GM20000 (cell line): ENCODE measurements at places on chromosomes 4 and X.

- DNase-seq: no peak
Observed at GRCh38 chr4:20480165-20480947, 219.9 kb upstream of the PACRGL start.

- no peak for DNase-seq
Observed at GRCh38 chr4:145546175-145546915, 64.7 kb downstream of the SMAD1 start.

DNA sequence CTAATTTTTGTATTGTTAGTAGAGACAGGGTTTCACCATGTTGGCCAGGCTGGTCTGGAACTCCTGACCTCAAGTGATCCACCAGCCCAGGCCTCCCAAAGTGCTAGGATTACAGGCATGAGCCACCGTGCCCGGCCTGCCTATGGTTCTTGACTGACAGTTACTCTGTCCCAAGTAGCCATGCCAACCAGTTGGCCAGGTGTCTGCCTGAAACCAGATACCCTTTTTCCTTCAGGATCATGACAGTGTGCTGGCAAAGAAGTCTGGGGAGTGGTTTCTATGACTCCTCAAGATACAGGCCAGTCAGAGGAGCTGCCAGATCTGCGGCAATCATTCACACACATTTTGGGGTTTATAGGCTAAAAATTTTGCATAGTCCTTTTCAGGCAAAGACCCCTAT lies 1.7 kb upstream of the LAS1L start:
- DNase-seq: no peak

- DNase-seq: no peak
Observed at GRCh38 chrX:22220941-22221340, 51.8 kb upstream of the CBLL2 start.

- DNase-seq: no peak
Observed at GRCh38 chr4:145888393-145888792, 50.2 kb downstream of the ZNF827 start.

DNA sequence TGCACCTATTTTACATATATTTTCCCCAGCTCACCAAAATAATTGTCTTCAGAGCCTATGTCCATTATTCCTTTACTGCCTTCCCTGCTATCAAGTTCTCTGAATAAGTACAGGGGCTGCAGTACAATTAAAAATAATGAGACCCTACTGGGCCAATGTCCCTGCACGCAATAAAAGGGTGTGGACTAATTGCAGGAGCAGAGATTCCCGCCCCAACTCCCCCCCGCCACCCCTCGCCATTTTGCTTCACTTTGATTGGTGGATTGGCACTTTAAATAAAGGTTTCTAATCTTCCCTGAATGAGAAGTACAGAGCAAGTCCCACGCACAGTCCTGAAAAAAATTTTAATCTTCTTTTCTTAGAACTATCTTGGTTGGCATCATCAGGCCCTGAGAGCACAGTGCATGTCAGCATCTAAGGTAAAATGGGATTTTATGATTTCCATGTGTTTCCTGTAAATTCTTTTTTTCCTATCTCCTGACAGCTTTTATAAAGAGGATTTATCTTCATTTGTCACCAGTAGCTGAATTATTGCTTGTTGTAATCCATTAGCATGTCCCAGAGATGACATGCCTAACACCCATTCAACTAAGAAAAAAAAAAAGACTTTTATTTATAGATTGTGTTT lies at the start of gene AMBN:
Gene AMBN, plus strand, starts transcription at position 302 of the 628 bp plus-strand sequence. Its CDS starts 103 bp downstream, at position 405.
- DNase-seq: no peak

GRCh38 chr4:17010426-17011087 lies 112.1 kb upstream of the LDB2 start:
- DNase-seq: no peak

GRCh38 chr4:153494562-153494961 lies 28.4 kb downstream of the TMEM131L start:
- no peak for DNase-seq

DNA sequence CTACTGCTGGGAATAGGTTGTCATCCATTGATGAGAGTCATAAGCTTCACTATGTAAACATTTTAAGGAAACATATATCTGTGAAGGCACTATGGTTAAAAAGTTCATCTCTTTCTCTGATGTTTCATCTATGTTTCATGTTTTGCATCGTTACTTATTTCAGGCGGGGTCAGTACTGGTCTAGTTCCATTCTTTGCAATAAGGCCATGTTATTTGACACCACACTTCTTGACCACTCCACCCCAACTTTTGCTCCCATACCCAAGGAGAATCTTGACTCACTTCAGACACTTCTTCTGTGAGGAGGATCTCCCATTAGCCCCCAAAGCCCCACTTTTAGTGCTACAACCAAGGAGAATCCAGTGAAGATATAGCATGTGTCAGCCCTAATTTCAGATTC lies 119.4 kb downstream of the GRIA3 start:
- no peak for DNase-seq

GRCh38 chr4:61805979-61806378 lies 605.9 kb downstream of the ADGRL3 start:
- no peak for DNase-seq

GRCh38 chr4:31741326-31741725 lies 1021.2 kb downstream of the PCDH7 start:
- DNase-seq: no peak

DNA sequence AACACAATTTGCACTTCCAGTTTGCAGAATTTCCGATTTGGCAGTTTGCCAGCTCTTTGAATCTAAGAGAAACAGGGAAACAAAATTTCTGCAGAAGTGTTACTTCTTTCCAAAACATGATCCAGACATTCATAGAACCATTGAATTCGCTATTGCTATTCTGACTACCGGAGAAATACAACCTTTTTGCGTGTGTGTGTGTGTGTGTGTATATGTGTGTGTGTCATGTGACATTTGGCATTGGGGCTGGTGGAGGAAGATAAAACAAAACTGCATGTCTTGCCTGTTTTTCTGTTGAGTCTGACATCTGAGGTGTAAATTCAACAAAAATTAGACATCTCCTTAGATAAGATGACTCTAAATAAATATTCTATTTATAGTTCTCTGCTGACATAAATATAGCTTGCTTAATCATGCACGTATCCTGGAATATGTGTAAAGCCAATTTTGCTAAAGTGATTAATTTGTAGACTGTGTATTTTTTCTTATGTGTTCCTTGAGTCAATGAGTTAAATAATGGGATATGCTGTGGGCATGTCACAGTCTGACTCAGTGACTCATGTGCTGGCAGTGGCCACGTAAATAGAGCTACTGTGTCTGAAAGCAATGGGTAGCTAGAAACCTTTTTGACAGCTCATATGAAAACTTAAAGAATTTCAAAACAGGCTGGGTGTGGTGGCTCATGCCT lies 98.9 kb downstream of the HPGD start:
- DNase-seq: no peak

DNA sequence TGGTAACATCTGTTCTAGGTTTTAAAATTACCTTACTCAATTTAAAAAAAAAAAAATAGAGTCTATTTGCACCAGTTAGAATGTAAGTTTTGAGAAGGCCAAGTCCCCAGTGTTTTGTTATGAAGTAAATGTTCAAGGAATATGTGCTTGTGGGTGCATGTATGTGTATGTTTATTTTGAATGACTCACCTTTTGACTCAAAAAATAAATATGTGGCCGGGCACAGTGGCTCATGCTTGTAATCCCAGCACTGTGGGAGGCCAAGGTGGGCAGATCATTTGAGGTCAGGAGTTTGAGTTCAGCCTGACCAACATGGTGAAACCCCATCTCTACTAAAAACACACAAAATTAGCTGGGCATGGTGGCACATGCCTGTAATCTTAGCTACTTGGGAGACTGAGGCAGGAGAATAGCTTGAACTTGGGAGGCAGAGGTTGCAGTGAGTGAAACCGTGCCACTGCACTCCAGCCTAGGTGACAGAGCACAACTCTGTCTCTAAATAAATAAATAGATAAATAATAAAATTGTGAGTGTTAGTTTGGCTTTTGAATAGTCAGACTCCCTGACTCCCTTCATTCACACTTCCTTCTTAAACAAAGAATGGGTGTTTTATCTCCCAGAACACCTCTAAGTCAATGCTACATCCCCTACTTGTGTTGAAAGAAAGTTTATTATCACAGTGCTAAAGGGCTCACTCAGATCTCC lies 511.3 kb upstream of the PCDH7 start:
- DNase-seq: no peak

GRCh38 chr4:151415978-151416377 lies 7.0 kb downstream of the FHIP1A start:
- DNase-seq: no peak

- DNase-seq: no peak
Observed at GRCh38 chr4:40923316-40924095, 173.8 kb downstream of the NSUN7 start.

GRCh38 chrX:48966796-48967579 lies 4.7 kb downstream of the KCND1 start:
- no peak for DNase-seq

DNA sequence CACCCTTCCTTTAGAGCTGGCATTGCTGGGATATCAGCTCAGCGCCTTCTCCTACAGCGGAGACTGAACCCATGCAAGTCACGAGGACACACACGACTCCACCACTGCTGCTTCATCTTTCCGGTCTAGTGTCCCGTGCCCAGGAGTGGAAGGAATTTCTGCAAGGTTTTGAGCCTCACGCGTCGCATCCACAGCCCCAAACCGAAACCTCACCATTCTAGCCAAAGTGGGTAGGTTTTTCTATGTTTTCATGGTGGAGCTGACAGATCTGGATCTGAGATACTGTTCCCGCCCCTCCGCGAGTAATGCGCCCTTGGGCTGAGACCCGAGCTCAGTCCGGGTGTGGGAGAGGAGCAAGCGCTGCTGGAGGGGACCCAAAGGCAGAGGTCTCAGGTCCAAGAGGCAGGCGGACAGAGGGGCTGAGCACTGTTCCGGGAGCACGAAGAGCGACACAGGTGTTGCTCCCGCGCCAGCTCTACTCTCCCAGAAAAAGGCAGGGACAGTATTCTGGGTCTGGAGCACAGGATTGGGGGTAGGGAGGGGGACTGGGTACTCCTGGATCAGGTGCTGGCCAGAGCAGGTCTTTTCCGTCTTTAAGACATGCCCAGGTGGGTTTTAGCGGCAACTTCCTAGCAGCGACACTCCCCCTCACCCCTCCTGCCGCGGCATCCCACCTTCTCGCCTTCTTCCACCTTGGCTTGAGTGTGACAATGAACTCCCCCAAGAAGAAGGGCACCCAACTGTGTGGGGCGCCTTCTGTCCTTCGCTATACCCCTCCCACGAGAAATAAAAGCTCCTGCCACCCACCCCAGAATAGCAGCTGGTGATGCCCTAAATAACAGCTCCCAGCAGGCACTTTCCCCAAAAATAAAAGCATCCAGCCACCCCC lies 1.8 kb downstream of the EPHA5 start:
- peak; percentile 13 for DNase-seq

DNA sequence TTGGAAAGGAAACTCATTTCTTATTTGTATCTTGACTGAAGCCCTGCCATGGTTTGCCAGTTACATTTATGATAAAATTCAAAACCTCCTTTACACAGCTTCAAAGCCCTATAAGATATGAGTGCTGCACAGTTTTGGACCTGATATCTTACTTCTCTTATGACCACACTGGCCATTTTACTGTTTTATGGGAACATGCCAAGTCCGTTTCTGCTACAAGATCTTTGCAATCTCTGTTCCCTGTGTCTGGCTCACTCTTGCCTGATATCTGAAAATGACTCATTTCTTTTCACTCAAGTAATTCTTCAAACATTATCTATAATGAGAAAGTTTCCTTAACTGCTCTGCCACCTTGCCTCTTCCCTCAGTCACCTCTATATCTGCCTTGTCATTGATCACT lies 247.3 kb downstream of the SPOCK3 start:
- DNase-seq: no peak
